Peyer's patch (tissue), 4 donors: ENCODE measurements at places on chromosomes 3 and 15. TPM values are rescaled to one million over a fixed set of nuclear protein-coding genes. Genes with fewer than 3 reads are reported as not detected.

DNA sequence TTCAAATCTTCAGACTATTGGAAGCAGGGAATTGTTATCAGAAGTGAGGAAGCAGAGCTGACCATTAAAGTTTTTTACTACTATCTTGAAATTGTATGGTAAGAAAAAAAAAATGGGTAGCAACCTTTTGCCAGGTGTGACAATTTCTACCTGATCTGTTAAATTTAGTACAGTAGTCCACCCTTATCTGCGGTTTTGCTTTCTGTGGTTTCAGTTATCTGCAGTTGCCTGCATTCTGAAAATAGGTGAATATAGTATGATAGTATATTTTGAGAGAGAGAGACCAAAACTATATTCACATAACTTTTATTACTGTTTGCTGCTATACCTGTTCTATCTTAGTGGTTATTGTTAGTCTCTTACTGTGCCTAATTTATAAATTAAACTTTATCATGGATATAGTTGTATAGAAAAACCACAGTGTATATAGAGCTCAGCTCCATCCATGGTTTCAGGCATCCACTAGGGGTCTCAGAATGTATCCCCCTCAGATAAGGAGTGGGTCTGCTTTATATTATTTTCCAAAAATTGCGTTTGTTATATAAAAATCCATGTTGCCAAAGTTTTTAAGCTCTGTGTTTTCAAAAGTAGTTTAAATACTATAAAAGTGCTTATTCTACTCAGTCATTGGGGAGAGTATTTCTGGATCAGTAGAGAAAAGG, 69.9 kb downstream of the PTPRG start:
- no peak overlapping the region for H3K4me3 ChIP-seq
- peaks cover 9% of the 10 kb centered on the region for H3K4me1 ChIP-seq
- no peak for DNase-seq
- no peaks in the 10 kb centered on the region for H3K27me3 ChIP-seq

The SPATA12 gene
- total RNA-seq = not detected

GRCh38 chr15:46703871-46704637, 1013.3 kb upstream of the SEMA6D start:
- H3K27ac ChIP-seq = no peak overlapping the region
- H3K4me1 ChIP-seq = no peaks in the 10 kb centered on the region
- no peaks in the 10 kb centered on the region for H3K27me3 ChIP-seq

- H3K36me3 ChIP-seq = no peaks in the 10 kb centered on the region
- H3K27me3 ChIP-seq = no peaks in the 10 kb centered on the region
- H3K27ac ChIP-seq = no peak overlapping the region
- no peaks in the 10 kb centered on the region for H3K4me1 ChIP-seq
- no peak overlapping the region for H3K4me3 ChIP-seq
- no peak for DNase-seq
These were observed 41.0 kb upstream of the SATB1 start for GRCh38 chr3:18466136-18466535.

DNA sequence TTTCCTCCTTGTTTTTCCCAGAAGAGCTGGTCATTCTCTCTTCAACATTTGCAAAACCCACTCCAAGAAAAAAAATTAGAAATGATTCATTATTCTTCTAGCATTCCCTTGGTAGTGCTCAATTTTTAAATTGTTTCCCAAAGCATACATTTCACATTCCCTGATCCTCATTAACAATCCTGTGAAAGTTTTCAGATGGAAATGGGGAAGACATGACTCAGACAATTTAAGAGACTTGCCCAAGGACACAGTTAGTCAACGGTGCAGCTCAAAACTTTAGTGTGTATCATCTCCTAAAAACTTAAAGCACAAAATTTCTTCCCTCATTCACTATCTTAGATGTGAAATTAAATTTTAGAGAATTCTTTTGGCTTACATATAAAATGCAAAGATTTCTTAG, 17.1 kb upstream of the ABI3BP start:
- H3K36me3 ChIP-seq = no peaks in the 10 kb centered on the region
- no peak for DNase-seq
- H3K4me3 ChIP-seq = no peak overlapping the region

The RFT1 gene
- total RNA-seq = 19.8 TPM
